ENCODE measurements at places on chromosomes 5 and 9. TPM values are rescaled to one million over a fixed set of nuclear protein-coding genes. Genes with fewer than 3 reads are reported as not detected.

Gene ANKDD1B
- total RNA-seq: 0.54 TPM

Gene ADAMTSL2
- total RNA-seq: 0.11 TPM

Gene ADRB2
- 13.0 TPM for total RNA-seq

Gene GARIN3
- total RNA-seq: not detected

Data from dermis lymphatic vessel endothelial cell (primary cell).